Common myeloid progenitor, CD34-positive (primary cell): ENCODE measurements at places on chromosomes 4 and X.

DNA sequence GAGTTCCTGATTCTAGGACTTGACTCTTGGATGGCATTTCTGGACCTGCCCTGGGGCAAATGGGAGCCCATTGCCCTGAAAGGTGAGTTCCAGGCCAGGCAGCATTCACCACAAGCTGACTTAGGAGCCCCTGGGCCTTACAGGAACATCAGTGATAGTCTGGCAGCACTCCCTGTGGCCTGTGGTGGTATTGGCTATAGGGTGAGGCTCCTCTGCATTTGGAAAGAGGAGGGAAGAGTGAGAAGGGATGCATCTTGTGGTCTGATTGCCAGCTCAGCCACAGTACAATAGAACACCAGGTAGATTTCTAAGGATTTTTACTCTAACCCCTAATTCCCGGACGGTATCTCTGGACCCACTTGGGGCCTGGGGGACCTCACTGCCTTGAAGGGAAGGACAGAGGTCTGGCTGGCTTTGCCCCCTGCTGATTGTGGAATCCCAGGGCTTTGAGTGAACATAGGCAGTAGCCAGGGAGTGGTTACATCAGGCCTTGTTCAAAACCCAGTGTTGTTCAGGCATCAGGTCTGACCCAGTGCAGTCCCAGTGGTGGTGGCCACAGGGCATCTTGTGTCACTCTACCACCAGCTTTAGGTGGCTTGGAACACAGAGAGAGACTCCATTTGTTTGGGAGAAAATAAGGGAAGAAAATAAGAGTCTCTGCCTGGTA is 32.9 kb downstream of the MAGED4 start:
- peak; percentile 30 for DNase-seq

- DNase-seq: no peak
Measured at GRCh38 chr4:147425019-147425418, 55.9 kb upstream of the EDNRA start.

- DNase-seq: no peak
Measured at GRCh38 chr4:174036111-174036510, 247.4 kb downstream of the FBXO8 start.

DNA sequence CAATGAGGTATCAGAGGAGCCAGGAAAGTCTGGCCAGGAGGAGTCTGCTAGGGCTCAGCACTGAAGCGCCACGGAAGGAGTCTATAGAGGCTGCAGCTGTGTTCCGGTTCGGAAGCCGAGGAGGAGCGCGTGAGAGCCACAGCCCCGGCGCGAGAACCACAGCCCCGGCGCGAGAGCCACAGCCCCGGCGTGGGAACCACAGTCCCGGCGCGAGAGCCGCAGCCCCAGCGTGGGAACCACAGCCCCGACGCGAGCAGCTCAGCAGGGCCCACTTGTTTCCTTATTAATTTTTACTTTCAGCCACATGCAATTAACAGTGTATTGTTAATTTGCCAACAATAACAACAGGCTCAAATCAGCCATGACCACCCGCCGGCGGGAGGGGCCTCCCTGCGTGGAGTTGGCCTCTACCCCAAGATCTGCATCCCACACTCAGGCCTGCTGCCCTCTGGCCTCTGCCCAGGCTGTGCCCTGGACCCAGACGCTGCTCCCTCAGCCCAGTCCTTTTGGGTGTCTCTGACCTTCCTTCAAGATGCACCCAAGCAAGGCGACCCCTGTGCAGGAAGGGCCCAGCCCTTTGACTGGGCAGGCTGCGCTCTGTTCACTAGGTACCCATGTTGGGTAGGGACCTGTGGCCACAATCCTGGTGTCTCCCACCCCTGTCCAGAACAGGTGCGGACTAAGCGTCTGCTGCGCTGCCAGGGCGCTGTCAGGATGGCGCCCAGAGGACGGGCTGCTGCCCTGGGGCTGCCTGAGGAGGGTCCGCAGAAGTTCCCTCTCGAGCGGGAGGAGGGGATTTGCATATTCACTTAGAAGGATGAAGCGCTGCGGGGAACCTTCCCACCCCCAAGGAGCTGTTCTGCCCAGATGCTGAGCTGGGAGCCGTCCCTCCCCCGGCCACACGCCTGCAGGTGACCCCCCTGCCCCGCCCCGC is 113.8 kb downstream of the ADRA2C start:
- peak; percentile 87 for DNase-seq

DNA sequence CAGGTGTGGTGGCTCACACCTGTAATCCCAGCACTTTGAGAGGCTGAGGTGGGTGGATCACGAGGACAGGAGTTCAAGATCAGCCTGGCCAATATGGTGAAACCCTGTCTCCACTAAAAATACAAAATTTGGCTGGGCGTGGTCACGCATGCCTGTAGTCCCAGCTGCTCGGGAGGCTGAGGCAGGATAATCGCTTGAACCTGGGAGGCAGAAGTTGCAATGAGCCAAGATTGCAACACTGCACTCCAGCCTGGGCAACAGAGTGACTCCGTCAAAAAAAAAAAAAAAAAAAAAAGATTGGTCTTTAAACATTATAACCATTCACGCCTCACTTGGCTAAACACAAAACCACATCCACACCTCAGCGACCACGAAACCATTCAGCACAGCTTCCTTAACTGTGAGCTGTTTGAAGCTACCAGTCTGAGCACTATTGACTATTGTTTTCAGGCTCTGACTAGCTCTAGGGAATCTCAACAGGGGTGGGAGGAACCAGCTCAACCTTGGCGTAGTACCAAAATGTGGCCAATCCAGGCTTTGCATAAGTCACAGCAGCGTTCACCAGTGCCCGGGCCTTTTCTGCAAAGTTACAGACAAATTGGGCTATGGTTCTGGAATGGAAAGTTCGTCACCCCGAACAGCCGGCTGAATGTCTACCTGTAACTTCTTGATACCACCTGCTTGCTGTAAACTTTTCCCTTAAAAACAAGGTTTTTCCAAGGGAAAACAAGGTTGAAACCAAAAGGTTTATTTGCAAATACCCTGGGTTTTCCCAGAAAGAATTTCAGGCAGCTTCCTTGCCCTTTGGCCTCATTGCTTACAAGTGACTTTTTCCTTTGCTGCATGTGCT is 73.6 kb upstream of the DHX15 start:
- DNase-seq: peak; percentile 74

GRCh38 chr4:94766856-94767255 is 9.1 kb downstream of the BMPR1B start:
- no peak for DNase-seq

DNA sequence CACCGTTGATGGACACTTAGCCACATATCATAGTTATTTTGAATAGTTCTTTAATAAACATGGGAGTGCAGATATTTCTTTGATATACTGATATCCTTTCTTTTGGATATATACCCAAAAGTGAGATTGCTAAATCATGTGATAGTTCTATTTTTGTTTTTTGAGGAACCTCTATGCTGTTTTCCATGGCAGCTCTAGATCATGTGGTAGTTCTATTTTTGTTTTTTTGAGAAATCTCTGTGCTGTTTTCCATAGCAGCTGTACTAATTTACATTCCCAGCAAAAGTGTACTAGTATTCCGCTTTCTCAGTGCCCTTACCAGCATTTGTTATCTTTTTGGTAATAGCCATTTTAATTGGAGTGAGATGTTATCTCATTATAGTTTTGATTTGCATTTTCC is 3.6 kb downstream of the SH3BGRL start:
- DNase-seq: no peak

DNA sequence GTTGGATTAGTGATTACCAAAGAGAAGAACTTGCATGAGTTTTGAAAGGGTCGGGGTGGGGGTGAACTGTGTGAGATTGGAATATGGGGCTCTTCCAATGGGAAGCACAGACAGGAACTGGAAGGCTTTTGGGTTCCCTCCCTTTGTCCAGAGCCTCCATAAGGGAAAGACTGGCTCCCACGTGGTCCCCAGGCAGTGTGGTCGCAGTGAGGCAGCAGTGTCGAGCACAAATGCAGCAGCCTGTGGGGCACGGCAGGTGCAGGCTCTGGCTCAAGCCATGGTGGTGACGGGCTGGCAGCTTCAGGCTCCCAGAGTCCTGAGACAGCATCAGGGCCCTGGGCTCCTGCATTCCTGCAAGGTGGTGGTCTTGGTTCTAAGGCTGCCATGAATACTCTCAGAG is 45.5 kb downstream of the VCX2 start:
- no peak for DNase-seq

GRCh38 chrX:63720293-63720692 is 64.7 kb downstream of the ARHGEF9 start:
- no peak for DNase-seq

GRCh38 chrX:18885328-18886004 is 98.4 kb downstream of the PHKA2 start:
- peak; percentile 64 for DNase-seq

GRCh38 chr4:185566425-185566824 is 31.1 kb upstream of the PDLIM3 start:
- no peak for DNase-seq

DNA sequence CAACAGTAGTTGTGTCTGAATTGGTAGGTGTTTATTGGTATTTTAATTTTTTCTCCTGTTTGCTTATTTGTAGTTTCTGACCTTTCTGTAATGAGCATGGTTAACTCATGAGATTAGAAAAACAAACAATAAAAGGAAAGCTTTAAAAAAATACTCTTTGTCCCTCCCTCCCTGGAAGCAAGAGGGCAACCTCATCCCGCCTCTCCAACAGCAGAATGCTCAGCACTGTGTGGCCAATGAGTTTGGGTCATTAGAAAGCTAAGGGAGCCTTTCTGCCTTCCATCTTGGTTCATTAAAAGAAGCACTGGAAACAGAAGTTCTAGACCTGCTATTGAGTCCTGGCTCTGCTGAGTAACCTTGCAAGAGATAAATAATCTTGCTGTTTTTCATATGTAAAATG is 33.9 kb downstream of the TRPC5 start:
- DNase-seq: no peak

GRCh38 chr4:56286763-56287162 is 100.5 kb downstream of the AASDH start:
- no peak for DNase-seq

DNA sequence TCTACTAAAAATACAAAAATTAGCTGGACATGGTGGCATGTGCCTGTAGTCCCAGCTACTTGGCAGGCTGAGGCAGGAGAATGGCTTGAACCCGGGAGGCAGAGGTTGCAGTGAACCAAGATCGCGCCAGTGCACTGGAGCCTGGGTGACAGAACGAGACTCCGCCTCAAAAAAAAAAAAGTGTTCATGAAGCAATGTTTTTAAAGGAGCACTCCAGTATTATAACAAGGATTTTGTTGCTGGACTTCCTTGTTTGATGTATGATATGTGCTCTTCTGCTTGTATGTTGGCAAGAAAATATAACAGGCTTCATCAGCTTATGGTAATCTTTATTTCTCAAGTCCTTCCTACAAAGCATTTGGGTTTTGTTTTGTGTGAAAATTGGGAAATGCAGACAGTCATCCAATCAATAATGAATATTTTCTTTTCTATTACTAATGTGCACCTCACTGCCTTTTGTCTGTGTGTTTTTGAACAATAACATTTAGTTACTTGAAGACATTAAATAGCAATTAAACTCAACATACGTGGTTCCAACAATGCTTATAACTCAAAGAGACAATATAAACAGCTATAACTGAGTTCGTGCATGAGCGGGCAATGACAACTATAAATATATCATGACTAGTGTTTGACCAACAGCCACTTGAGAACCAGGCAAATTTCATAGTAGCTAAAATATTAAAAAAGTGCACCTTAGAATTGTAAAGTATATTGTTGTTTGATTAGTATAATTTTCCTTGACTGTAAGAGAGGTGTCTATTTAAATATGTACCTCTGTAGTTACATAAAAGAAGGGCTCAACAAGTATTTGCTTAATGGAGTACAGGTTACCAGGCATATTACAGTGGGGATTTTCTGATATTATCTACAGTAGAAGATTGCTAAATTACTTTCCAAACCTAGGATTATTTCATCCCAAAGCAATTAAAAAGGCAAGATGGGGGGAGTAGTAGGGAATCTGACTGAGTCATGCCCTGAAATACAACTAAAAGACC is 210.7 kb downstream of the PPP3CA start:
- DNase-seq: no peak

- DNase-seq: no peak
Measured at GRCh38 chr4:58357947-58358346, 1247.8 kb upstream of the IGFBP7 start.

GRCh38 chr4:2094545-2094944 is 35.4 kb downstream of the NAT8L start:
- DNase-seq: no peak

- DNase-seq: no peak
Measured at GRCh38 chr4:186307916-186308315, 41.9 kb downstream of the F11 start.

DNA sequence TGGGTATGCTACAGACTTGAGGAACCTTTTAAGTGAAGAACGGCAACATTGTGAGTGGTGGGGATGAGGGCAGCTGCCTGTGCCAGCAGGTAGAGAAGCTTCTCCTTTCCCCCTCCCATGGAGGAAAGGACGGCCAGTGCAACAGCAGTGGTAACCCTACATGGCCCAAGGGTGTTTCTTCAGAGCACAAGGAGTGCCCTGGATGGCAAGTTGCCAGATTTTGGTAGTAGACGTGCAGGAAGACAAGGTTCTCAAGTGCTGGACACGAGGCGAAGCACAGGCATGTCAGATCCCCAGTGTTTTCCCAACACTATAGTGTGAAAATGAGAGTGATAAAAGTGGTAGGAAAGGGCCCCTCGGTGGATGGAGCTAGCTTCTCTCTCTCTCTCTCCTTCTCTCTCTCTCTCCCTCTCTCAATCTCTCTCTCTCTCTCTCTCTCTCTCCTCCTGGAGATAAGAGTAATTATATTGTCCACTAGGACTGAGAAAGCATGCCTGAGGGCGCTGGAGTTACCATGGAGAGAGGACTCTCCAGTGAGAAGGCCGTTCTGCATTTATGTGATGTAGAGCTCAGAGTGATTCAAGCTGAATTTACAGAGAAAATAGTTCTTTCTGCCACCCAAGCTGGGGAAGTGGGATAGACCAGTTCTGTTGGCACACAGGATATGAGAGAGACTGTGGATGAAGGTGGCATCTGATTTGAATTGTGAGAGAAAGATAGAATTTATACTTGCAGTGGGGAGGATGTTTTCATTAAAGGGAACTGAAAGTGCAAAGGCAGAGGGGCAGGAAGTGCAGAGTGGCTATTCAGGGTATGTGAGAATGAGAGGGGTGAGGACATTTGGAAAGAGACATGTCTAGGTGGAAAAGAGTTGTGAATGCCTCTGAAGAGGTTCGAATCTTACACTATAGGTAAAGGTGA is 25.7 kb upstream of the TRPC3 start:
- DNase-seq: no peak

DNA sequence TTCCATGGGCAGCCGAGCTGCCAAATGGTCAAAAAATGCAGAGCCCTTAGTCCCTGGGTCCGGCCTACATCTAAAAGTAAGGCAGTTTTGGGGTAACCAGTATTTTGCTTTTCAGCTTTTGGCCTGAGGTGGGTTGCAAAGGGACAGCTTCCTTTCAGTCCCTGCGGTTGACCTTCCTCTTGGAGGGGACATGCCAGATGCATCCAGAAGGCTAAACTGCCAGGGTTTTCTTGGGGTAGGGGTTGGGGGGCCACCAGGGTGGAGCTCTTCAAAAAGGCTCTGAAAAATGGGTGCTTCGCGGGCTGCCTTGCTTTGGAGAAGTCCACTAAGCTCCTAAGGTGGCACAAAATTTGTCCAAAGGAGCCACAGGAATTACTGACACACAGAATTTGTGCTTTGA is 120.7 kb downstream of the UBE2K start:
- DNase-seq: no peak
